Foreskin keratinocyte (primary cell): ENCODE measurements at places on chromosomes 11 and 22.

DNA sequence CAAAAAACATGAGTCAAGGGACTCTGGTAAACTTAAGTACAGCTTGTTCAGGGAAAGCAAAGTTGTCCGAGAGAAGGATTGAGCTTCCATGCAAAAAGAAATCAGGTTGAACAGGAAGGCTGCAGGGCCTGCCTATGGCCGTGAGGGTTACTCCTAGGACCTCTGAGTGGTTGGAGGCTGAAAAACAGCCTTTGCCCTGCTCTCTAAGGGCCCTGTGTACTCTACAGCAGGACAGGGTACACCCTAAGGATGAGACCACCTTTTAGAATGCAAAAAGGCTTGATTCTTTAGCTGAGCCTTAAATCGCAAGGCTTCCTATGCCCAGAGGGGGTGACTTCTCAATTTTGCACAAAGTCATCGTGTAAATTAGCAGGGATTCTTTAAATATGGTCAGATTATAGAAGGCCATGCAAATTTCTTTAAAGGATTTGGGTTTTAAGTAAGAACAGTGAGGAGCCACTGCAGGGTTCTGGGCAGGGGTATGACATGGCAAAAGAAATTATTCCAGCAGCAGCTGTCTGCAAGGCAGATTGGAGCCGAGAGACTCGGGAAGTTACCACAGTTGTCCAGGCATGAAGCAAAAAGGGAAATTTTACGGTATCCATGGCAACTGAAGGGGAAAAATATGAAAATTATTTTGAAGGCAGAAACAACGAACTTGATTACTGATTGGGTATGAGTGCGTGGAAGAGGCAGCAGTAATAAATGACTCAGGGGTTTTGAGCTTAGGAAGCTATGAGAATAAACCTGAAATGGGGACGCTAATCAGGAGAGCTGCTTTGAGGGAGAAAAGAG lies 91.8 kb downstream of the FAM76B start:
- DNase-seq = no peak

DNA sequence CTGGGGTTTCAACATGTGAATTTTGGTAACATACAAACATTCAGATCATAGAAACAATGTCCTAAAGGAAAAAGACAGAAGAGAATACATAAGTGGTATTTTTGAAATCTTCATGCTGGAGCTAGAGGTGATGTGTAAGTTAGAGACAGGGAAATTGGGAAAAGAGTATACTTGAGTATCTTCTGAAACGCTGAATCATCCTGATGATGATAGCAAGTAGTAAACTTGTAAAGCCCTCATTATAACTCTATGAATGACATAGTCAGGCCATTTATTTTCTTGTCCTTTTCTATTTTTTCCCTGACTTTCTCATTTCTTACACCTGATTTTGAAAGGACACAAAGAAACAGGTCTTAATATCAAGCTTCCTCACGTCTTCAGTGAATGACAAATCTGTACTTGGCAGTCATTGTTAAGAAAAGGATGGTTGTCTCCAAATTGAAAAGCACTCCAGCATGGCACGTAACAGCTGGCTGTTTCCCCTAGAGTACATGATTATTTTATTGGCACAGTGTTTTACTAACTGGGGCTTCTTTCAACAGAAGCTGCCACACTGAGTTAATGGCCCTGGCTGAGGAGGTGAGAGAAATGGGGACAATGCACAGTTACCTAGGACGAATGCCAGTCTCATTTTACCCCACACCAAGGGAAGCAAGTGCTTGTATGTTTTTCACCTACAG lies 140.7 kb upstream of the CTSC start:
- DNase-seq = peak; percentile 15

DNA sequence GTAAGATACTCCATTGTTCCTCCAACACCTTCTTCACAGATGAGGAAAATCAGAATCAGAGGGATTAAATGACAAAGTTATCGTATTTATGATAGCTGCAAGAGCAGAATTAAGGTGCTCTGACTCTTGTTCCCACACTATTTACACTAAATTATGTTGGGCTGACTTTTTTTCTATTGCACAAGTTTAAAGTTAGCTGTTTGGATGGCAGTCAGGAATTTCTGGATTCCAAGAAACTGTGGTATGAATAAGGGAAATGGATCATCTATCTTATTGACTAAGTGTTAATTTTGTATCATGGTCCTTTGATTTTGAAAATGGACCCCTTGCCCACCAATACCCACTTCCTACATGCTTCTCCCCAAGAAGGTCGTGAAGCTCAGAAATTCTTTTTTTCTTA lies 19.9 kb upstream of the APOA1 start:
- DNase-seq = no peak

DNA sequence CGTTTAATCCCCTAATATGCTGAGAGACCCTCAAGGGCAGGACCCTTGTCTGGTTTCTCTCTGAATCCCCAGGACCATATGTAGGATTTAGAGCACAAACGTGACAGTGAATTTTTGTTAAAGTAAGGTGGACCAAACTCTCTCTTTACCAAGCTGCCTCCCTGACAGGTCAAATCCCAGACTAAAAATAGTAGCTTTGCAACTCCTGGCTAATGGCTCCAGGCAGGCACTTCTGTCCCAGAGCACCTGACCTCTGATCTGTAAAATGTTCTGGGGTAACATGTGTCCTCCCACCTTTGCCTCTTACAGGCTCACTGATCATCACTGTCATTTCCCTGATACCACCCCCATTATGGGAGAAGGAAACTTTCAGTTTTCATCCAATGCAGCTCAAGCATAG lies 152.3 kb downstream of the SPON1 start:
- no peak for DNase-seq

DNA sequence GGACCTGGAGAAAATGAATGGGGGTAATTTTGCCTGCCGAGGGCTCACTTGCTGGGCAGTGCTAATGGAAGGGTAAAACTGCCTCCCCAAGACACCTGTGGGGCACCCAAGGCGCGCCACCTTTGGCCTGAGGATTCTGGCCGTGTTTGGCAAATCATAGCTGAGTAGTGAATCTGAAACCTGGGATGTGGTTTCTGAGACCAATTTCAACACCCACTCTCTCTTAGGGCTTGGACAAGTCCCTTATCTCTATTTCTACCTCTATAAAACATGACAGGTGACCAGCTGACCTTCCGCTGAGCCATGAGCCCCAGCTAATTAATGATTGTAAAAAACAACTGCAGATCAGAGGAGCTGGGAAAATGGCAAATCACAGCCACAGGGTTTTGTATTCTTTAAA lies 1.5 kb upstream of the PACSIN3 start:
- DNase-seq = no peak

- no peak for DNase-seq
Measured at GRCh38 chr11:65170058-65170534, at the start of gene SPDYC. Gene SPDYC, plus strand, starts transcription at chr11:65170233. Its CDS starts 1,125 bp downstream, at chr11:65171358.

DNA sequence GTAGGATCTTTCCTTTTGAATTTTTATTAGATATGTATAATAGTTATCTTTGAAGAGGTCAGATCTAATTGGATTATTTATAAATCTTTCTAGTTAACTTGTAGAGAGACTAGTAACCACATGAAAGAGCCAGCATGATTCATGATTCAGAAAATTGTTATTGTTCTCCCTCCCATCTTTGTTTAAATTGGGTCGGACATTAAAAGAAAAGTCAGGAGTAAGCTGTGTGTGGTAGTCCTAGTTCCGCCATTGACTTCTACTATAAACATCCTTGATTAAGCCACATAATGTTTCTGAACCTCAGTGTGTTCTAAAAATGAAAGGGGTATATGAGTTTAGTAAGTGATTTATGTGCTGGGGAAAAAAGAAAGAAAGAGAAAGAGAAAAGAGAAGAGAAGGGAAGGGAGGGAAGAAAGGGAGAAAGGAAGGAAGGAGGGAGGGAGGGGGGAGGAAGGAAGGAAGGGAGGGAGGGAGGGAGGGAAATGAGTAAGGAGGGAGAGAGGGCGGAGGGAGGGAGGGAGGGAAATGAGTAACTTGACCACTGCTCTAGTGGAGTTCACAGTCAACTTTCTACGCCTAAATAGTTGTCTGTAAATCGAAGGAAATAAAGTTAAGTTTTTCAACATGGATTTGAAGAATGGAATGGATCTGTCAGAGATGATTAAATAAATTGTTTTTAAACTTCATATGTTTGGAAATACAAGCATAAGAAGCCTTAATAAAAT lies 32.9 kb downstream of the SIK2 start:
- DNase-seq = peak; percentile 22

DNA sequence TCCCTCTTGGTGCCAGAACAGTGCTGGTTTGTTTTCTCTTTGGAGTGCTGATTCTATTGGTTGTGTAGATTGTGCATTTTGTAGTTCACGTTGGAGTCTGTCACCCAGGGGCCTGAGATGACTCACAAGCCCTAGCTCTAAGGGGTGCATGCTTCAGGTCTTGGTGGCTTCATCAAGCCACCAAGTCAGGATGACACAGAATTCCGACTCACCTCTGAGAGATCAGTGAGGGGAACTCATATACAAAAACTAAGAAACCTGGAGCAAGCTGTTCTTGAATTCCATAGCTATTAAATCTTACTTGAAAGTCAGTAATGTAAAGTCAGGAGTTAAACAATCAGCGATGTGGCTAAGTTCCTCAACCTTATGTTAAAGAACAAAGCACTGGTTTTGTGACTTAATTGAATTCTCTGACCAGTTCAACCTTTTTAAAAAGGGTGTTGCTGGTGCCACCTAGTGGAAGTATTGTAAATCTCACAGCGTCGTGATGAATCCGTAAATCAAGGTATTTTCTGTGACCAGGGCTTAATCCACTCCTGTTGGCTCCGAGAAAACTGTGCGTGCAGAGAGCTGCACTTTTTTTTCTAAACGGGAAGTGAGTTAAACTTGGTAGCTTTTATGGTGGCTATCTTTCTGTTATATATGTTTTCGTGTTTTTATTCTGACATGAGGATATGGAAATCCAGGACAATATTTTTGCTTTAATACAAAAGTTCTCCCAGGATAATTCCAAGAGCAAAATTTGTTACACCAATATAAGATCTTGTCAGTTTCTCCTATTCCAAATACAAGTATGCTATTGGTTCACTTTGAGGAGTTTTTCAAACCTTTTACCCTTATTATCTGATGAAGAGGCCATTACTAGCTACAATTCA lies 14.6 kb downstream of the MMP13 start:
- DNase-seq = no peak

- no peak for DNase-seq
Measured at GRCh38 chr11:17505146-17505545, 28.5 kb upstream of the ABCC8 start.

DNA sequence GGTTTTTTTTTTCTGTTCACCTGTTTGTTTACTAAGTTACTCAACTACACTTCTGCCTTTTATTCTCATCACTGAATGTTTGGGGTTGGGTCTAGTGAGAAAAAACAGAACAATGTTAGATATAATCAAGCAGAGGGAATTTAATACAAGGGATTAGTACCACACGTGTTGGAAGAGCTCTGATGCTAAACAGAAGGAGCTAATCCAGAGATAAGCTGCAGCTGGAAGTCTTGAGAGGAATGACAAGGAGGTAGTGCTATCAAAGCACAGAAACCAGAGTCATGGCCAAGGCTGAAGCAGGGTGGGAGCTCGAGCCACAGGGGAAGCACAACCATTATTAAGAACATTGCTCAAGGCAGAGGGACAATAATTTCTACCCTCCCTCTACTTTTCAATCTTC lies 604.1 kb upstream of the ANO5 start:
- DNase-seq = no peak

DNA sequence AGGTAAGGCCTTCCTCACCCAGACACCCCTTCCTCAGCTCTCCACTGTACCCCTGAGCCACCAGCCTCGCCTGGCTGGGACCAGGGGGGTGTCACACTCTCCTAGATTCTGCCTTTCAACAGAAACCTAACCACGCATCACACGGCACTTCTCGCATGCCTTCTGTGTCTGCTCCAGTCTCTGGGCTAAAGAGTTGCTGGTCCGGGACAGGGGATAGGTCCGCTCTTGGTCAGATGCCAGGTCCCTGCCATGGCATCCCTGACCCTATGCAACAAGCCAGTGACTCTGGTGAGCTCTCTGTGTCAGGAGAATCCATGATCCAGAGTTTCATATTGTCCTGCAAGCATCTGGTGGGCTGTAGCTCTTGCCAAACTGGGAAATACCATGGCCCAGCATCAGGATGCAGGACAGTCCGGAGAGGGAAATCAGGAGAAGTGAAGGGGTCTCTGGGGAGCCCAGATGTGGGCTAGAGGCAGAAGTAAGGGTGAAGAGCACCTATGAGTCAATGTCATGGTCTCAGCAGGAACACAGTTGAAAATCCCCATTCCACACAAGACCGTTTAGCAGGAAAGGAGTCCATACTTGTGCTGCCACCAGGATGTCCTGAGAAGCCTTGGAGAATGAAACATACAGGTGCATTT lies 14.1 kb downstream of the IGLL5 start:
- no peak for DNase-seq

DNA sequence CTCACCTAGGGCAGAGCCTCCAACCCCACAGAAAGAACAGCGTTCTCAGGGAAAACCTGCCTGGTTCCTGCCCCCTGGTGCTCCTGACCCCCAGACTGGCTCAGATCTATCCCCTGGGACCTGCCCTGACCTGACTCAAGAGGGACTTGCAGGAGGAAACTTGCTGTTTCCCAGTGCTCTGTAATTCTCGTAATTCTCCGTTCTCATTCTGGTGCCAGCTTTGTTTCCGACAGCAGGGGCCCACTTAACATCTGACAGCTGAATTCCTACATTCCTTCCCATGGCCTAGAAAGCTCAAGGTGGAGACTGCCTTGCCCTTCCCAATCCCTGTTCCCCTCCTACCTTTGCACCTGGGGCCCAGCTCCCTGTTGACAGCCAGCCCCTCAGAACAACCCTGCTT lies 12.5 kb upstream of the CSF2RB start:
- no peak for DNase-seq

- DNase-seq = no peak
Measured at GRCh38 chr22:19196841-19197612, 18.5 kb upstream of the SLC25A1 start.

DNA sequence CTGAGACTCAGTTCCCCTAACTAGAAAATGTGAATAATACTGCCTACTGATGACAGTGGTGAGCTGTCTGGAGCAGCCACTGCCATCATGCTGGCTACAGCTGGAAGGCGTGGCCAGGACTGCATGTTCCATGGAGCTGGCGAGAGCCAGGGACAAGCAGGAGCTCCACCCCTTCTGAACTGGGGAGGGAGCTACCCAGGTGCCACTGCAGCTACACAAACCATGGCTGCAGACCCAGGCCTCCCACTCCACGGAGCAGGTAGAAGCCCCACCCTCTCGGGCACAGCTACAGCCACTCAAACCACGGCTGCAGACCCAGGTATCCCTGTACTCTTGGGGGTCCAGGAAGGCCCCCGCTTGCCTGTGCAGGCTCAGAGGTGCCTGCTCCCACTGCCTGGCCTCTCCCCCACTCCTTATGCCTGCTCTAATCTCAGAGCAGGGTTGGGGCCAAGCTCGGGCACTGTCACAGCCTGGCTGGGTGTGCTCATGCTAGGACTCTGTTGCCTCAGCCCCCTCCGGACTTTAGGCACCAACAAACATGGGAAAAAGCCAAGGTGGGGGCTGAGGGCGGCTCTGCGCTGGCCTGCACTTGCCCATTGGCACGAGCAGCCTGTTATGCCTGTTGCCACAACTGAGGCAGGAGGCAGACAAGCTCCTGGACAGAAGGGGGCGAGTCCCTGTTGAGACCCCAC lies 51.7 kb downstream of the RAB30 start:
- no peak for DNase-seq

- DNase-seq = peak; percentile 69
Measured at GRCh38 chr22:45703758-45704157, 32.1 kb downstream of the ATXN10 start.

- no peak for DNase-seq
Measured at GRCh38 chr22:42150727-42151590, 20.3 kb upstream of the CYP2D6 start.
